ENCODE measurements at places on chromosomes 3 and 15.

- no peak for DNase-seq
Measured at GRCh38 chr15:41655716-41656115, 4.5 kb upstream of the MGA start.

GRCh38 chr3:14620512-14620911 is 31.1 kb upstream of the CCDC174 start:
- DNase-seq = no peak

DNA sequence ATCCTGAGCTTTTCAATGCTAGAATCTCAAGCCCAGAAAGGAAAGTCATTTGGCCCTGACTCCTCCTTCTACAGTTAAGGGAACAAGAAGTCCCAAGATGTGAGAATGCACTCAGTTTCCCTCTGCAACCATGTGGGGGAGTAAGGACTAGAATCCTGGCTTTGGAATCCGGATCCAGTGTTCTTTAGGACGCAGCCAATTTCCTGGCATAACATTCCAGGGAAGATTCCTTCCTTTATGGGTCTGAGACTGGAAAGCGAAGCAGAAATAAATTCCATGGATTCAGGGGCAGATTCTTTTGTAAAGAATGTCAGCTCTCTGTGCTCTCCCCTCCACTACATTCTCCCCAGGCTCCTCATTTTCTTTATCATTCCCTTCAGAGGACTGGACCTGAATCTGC is 151.8 kb upstream of the SOX14 start:
- DNase-seq = no peak

- DNase-seq = no peak
Measured at GRCh38 chr15:55969582-55969981, 23.8 kb downstream of the NEDD4 start.

DNA sequence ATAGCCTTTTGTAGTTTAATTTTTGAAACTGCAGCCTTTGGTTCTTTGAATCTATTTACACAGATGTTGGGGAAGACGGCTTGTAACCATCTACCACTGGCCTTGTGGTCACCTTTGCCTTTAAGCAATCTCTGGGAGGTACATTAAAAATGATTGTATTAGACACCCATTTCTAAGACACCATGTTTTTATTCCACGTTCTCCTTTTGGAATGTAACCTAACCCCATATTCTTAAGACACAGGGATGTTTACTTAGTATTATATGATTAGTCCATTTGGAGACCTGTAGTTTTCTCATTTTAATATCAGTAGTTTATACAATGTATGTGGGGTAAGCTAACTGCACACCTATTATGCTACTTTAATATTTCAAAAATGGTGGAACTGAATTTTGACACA is 175.1 kb upstream of the PLSCR5 start:
- no peak for DNase-seq

DNA sequence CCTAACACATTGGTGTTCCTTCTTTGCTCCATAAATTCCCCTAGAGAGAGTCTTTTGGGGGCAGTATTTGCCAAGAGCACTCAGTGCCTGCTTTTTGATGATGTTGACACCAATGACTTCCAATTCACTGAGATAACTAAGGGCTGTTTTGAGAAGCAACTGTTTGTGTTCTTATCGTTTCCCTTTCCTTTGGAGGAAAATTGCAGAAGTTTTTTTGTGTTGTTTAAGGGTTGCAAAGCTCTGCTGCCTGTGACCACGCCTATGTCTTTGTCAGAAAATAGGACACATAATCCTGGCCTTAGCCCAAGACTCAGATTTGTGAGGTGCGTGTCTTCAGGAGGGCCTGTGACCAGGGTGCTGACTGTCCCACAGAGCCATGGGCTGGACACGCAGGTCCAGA is 99.6 kb downstream of the FAM43A start:
- DNase-seq = no peak

DNA sequence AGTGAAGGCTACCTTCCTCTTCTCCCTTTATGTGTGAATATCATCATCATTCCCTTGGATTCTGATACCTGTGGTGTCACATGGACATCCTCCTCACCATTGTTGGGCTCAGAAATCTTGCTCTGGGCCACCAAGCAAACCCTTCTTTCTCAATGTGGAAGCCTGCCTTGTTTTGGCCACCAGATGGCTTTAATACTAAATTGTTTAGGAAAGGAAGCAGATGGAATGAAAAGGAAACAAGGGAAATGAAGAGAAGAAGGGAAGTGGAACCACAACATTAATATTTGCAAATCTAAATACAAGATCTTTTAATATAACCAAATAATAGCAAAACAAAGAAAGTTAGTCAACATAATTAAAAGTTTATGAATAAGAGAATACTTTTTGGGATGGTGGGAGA is 14.0 kb downstream of the FAM227B start:
- no peak for DNase-seq

GRCh38 chr15:29105151-29105854 is 164.3 kb downstream of the NSMCE3 start:
- no peak for DNase-seq

DNA sequence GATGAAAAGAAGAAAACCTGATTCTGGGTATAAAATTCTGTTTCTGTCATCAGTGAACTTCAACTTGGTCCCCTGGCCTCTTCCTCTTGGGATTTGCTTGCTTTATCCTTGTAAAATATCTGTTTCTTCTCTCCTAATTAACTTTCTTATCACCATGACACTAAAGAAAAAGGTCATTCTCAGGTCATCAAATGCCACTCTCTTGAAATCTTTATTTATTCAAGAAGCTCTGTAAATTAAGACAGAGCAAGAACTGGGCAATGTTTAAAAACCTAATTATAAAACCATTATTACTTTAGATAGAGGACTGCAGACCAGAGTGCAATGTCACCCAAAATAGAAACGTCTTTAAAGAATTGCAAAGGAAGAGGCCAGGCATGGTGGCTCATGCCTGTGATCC is 6.0 kb upstream of the LIPC start:
- DNase-seq = no peak

GRCh38 chr15:58115692-58116091 is 22.5 kb upstream of the AQP9 start:
- no peak for DNase-seq

GRCh38 chr3:161067335-161067734 is 37.8 kb downstream of the B3GALNT1 start:
- no peak for DNase-seq

GRCh38 chr3:120762615-120763014 is 20.1 kb downstream of the GTF2E1 start:
- no peak for DNase-seq

GRCh38 chr3:47949979-47950378 is 66.2 kb downstream of the MAP4 start:
- no peak for DNase-seq

DNA sequence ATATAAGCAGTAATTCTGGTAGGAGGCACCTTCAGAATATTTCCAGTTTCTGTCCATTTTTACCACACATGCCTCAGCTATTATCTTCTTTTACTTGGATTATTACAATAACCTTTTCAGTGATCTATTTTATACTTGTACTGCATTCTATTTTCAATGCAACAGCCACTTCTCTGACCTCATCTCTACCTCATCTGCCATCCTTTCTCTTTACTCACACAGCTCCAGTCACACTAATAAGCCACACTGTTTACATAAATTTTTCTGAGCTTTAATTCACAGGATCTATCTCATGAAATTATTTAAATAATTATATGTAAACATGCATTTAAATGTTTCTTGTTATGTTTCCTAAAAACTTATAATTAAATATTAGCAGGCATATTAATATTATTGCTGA is 47.3 kb upstream of the BCHE start:
- no peak for DNase-seq

DNA sequence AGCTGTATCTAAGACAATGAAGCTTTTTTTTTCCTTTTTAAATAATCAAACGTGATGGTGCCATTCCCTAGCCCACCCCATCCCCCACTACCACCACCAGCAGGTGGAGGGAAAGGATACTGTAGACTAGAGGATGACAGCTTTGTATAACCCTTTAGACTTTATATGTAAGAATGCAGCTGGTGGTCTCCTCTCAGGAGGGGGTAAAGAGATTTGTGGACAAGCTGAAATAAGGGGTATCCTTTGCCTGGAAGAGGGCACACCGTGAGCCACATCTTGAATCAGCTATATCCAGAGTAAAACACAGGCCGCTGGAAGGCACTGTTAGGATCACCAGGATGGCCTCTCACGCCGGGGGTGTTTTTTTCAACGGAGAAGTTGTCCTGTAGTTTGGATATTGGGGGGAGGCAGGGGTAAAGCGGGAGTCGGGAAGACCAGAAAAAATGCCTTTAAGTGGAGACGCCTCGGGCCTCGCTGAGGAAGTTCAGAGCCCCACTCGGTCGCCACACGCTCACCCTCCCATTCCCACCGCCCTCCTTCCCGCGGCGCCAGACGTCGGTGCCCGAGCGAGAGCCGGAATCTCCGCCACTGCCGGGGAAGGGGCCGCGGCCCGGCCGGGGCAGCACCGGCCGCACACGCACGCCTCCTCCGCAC is 986 bp downstream of the KPNA4 start:
- DNase-seq = no peak

GRCh38 chr3:86046436-86047136 is 944.4 kb downstream of the VGLL3 start:
- no peak for DNase-seq

- DNase-seq = no peak
Measured at GRCh38 chr15:69346112-69346511, 47.4 kb downstream of the PAQR5 start.

DNA sequence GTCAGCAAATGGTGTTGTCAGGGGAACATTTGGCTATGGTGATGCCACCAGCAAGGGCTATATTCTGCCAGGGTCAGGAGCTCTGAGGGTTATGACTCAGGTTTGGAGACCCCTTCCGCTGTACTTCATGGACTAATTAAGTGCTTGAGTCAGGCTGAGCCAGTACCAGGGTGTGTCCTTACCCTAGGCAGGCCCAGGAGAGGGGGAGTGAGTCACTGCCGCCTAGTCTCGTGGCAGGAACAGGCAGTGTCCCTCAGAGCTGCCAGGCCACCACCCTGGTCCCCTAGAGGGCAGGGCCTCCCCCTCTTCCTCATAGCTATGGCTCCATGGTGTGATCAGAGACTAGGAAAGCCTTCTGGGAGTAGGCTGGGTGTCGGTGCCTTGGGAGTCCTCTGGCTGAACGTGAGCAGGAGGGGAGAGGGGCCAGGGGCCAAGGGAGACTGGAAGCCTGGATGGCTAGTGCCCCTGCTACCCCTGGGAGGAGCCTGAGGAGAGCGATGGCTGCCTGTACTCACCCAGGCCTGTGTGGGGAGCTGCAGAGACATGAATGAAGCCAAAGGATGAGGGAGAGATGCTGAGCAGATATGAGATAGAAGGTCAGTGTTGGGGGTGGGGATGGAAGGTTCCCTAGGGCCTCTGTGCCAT is 10.6 kb downstream of the MAPKAPK3 start:
- no peak for DNase-seq

DNA sequence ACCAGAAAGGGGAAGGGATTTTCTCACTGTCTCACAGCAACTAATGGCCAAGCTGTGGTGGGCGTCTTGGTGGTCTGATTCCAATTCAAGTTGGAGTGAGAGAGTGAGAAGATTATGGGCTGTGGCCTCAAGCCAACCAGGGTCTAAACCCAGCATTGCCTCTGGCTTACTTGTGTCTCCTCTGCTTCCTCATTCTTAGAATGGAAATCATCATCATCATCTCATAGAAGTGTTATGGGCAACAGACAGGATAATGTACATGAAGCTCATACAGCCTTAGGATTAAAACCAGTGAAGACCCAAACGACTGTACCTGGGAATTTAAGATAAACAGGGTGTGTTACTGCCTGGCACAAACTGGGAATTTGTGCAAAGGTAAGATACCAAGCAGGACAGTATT is 29.1 kb upstream of the IREB2 start:
- DNase-seq = no peak

GRCh38 chr3:89264037-89264560 is 156.7 kb downstream of the EPHA3 start:
- no peak for DNase-seq

DNA sequence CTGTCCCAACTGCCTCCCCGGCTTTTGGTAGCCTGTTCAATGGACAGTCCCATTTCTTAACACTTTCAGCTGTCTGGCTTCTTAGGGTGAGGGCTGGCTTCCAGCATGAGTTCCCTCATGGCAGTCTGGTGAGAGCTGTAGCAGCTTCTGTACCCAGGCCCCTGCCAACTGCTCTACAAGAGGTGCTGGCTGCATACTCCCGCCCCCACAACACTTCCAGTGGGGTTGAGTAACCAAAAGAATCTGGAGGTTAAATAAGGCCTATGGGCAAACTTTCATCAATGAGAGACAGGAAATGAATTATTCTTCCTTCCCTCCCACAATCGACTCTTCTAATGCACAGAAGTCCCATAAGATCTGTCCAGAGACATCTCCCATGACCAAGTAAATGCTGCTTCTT is 145.0 kb downstream of the NEK10 start:
- DNase-seq = no peak

GRCh38 chr3:36957063-36957462 is 12.2 kb upstream of the TRANK1 start:
- DNase-seq = no peak

DNA sequence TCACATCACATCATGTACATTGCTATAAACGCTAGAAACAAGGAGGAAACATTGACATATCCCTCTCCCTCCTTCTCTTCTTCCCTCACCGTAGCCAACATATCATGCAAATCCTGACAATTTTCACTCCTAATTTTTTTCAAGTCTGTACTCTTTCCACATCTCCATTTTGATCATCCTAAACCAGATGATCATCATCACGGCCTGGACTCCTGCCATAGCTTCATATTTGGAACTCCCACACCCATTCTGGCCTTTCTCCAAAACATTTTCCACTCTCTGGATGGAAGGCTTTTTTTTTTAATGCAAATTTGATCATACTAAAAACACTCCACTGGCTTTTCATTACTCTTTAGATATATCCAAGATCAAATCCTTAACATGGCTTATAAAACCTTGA is 248.0 kb upstream of the CNTN3 start:
- DNase-seq = no peak

Measured in stimulated activated CD4-positive, alpha-beta T cell treated with anti-CD3 and anti-CD28 coated beads, Interleukin-1b, Interleukin-23, amount 100 ng/mL, for 1 hour (primary cell).